ENCODE measurements at places on chromosomes 3 and 15.

DNA sequence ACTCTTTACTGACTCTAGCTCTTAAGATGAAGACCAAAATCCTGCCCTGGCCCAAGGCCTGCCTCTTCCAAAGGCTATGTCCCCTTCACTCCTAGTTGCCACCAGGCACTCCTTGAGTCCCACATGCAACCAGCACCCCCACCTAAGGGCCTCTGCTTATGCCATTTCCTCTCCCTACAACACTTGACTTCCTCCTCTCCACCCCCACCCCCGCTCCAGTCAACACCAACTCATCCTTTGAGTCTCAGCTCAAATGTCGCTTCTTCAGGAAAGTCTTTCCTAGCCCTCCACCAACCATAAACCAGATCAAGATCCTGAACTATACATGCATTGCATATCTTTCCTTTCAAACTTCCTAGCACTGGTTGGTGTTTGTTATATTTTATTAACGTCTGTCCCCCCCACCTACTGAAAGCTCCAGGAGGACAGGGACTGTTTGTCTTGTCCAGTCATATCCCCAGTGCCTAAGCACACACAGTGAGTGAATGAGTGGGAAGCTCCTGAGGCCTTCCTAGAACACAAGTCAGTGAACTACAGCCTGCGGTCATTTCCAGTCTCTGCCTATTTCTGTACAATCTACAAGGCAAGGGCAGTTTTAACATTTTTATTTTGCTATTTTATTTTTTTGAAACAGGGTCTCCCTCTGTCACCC, 7.3 kb downstream of the TBC1D2B start:
- no peak for DNase-seq

- DNase-seq, result no peak
Measured at GRCh38 chr3:153552887-153553604, 391.0 kb downstream of the RAP2B start.

- no peak for DNase-seq
Measured at GRCh38 chr3:182330646-182331045, 462.7 kb upstream of the ATP11B start.

- no peak for DNase-seq
Measured at GRCh38 chr3:20846066-20846465, 660.1 kb upstream of the SGO1 start.

GRCh38 chr3:48426944-48427629, 2.8 kb downstream of the PLXNB1 start:
- no peak for DNase-seq

GRCh38 chr3:66431494-66431893, 69.3 kb downstream of the LRIG1 start:
- no peak for DNase-seq

- no peak for DNase-seq
Measured at GRCh38 chr3:98563661-98564281, 29.6 kb downstream of the CPOX start.

DNA sequence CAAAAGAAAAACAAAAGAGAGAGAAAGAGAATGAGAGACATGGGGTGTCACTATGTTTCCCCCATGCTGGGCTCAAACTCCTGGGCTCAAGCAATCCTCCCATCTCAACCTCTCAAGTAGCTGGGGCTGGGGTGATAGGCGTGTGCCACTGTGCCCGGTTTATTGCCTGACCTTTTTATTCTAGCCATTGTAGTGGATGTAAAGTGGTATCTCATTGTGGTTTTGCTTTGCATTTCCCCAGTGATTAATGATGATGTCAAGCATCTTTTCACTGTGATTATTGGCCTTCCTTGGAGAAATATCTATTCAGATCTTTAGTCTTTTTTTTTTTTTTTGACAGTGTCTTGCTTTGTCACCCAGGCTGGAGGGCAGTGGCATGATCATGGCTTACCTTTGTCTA, 37.7 kb upstream of the GK5 start:
- no peak for DNase-seq

DNA sequence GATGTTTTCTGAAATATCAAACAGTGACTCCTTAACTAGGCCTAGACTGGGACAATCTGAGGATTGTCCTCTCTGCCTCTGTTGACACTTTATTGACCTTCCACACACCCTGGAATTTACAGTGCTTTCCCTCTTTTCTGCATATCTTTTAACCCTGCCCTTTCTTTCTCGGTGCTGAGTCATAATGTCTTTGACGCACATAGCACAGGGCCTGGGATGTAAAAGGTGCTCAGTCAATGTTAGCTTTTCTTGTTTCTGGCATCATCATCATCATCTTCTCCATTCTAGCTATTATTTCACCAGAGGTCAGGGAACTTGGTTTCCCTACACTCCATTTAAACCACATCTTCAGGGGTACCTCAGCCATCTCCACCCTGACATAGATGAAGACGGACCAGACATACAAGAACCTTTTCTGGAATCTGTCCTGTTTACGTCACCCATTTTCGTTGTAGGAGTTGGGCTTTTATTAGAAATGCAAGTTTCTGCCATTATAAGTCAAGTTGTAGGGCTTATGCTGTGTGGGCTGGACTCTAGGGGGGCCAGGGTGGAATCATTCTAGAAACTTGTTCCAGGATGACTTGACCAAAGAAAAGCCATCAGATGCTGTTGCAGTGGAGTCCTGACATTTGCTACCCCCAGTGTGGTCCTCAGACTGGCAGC, 46.6 kb downstream of the ZBTB38 start:
- no peak for DNase-seq

- no peak for DNase-seq
Measured at GRCh38 chr3:134339913-134340312, 34.3 kb downstream of the AMOTL2 start.

- no peak for DNase-seq
Measured at GRCh38 chr15:29241207-29241606, 28.4 kb downstream of the NSMCE3 start.

DNA sequence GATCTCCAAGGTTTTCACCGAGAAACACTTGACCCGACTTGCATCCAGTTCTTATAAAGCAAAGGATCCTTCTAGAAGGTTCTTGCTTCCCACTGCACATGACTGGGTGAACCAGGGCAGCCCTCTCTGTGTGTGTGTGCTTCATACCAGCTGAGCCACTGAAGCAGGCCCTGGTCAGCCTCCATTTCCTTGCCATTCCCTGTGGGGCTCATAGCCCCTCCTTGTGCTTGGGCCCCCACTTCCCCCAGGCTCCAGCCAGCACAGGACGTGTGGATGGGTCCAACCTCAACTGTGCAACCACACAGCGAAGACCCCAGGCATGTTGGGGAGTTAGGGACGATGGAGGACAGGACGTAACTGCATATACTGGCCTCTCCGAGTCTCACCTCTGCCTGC, 15.5 kb downstream of the KLF15 start:
- no peak for DNase-seq

DNA sequence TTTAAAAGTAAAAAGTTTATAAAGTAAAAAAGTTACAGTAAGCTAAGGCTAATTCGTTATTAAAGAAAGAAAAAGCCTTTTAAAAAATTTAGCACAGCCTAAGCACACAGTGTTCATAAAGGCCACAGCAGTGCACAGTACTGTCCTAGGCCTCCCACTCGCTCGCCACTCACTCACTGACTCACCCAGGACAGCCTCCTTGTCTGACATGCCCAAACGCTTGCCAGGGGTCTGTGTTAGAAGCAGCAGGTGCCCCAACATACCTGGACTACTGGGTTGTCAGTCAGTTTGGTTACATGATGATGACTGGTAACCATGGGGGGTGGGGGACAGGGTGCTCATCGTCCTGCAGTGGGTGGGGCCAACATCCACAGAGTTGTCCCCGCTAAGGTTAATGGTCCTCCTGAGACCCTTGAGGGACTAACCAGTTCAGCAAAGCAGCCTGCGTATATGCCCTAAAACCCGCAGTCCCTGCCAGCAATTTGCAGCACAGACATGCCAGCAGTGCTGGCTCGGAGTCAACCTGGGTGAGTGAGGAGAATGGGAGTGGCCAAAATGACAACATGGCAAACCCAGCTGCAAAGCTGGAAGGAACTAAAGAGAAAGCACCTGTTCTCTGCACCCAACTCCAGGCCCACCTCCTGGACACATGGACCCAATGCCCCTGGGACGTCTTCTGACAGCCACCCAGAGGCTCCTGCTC, 49.2 kb downstream of the CYFIP1 start:
- no peak for DNase-seq

GRCh38 chr3:129417326-129417725, 11.1 kb downstream of the EFCAB12 start:
- no peak for DNase-seq

- no peak for DNase-seq
Measured at GRCh38 chr15:96298217-96298616, 32.3 kb upstream of the NR2F2 start.

GRCh38 chr3:172511783-172512762, 11.2 kb downstream of the TNFSF10 start:
- no peak for DNase-seq

DNA sequence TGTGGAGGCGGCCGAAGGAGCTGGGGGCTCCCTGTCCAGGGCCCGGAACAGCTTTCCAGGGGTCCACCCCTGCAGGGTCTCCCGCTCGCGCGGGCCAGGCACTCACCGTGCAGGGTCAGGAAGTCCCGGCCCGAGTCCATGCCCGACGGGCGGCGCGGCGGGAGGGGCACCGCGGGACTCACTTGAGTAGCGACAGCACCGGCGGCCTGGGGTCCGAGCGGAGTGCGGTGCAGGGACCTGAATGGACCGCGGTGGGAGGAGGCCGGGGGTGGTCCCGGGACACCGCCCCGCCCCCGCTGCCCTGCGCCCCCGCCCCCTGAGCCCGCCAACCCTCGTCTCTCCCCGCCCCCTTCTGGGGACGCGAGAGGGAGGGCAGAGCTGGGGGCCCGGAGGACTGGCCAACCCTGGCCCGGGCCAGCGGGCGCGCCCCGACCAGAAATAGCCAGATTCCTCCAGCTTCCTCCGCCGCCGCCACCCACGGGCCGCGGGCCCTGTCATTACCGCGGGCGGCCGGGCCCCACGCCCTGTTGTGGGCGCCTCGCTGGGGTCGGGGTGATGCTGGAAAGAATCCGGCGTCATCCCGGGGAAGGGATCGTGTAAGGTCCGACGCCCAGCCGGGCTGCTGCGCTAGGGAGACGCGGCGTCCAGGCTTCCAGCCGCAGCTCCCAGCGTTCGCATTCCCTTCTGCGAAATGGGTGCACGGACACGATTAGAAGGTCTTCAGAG, at the start of gene PLCD1:
TSS of gene PLCD1 (minus strand) at position 243 of the 726 bp plus-strand sequence. CDS start at position 140, 103 bp downstream.
- no peak for DNase-seq
